Mesothelial cell of epicardium (in vitro differentiated cells): ENCODE measurements at places on chromosomes 1 and 21. TPM values are rescaled to one million over a fixed set of nuclear protein-coding genes. Genes with fewer than 3 reads are reported as not detected.

DNA sequence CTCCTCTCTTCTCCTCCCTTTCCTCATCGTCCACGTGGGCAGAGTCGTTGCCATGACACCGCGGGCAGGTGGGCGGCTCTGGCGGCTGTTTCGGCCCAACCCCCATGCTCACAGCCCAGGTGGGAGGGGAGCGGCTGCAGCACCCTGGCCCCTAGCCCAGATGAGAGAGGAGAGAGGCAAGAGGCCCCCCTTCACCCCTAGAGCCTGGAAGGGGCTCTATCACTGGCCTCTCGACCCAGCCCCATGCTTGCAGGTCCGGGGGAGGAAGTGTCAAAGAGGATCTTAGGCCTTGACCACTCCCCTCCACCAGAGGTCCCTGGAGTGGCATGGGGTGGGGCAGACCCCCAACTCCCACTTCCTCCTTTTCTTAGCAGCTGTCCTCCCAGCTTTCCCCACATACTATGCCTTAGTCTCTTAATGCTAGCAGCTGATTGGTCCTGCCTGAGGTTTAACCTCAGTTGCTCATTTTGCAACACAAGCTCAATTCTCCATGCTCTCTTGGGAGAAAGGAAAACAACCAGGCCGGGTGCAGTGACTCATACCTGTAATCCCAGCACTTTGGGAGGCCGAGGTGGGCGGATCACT, 10.4 kb downstream of the DLGAP3 start:
- H3K4me1 ChIP-seq = peaks cover 1% of the 10 kb centered on the region
- H3K27ac ChIP-seq = no peak overlapping the region
- peaks cover 57% of the 10 kb centered on the region for H3K27me3 ChIP-seq
- DNase-seq = no peak
- no peak overlapping the region for H3K4me3 ChIP-seq

The OR2L5 gene
- not detected in 3 replicates for total RNA-seq

DNA sequence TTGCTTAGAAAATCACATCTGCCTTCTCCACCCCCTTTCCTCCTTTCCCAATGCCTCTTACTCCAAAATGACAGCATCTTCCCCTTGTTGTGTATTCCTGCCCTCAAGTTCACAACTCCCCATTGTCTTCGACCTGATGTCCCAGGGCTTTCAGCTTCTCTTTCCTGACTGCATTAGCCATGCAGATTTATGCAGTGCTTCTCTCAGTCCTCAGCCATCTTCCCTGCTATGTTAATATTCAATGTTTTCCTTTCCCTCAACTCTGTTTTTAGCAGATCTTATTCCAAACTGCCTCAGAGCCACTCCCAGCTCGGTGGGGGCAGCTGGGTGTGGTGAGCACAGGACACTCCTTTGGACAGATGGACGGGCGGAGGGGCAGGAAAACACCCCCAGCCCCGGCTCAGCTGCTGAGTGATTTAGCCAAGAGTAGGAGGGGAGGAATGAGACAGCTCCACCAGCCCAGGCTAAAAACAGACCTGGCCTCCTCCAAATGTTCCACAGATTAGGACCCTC, 71.0 kb downstream of the CD2 start:
- no peak for DNase-seq
- no peaks in the 10 kb centered on the region for H3K36me3 ChIP-seq
- no peak overlapping the region for H3K4me3 ChIP-seq
- no peaks in the 10 kb centered on the region for H3K27me3 ChIP-seq

DNA sequence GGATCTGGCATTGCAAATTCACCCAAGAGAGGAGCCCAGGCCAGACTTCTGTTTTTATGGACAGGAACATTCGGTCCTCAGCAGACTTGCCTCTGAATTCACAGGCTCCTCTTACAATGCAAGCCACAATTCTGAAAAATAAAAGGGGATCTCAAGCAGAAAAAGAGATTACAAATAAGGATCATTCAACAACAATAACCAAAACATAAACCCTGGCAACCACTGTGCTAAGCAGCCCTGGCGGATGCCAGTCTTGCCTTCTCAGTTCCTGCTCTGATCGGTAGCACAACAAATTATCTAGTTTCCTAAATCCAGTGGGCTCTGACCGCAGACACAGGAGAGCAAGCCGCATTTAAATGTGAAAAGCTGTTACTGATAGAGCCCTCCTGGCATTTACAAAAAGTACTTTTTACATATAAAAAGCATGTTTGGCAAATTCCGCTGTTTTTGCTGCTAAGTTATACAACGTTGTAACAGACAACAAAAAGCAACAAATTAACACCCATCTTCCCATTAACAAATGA, 123.4 kb upstream of the FOXD3 start:
- H3K27me3 ChIP-seq = peaks cover 59% of the 10 kb centered on the region
- no peak overlapping the region for H3K27ac ChIP-seq
- no peaks in the 10 kb centered on the region for H3K4me1 ChIP-seq
- DNase-seq = no peak
- H3K4me3 ChIP-seq = no peak overlapping the region
- no peaks in the 10 kb centered on the region for H3K36me3 ChIP-seq

DNA sequence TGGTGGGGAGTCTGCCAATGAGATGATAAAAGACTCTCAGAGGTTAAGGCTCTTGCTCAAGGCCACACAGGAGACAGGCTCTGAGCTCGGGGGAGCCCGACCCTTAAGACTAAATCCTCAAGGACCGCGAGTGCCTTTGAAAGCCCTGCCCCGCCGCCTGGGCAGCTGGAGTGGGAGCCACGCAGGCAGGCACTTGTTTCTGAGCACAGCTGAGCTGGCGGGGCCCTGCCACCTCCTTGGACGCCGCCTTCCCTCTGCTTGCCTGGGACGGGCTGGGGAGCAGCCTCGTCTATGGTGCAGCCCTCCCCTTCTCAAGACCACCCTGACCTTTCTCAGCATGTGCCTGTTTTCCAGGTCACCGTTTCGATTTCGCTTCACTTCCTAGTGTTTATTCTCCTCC, 169.3 kb downstream of the CAMTA1 start:
- H3K27me3 ChIP-seq = peaks cover 22% of the 10 kb centered on the region
- no peak overlapping the region for H3K27ac ChIP-seq
- H3K36me3 ChIP-seq = no peaks in the 10 kb centered on the region
- DNase-seq = no peak
- peaks cover 14% of the 10 kb centered on the region for H3K4me1 ChIP-seq
- H3K4me3 ChIP-seq = no peak overlapping the region
